ENCODE measurements at places on chromosomes 11 and 22.

DNA sequence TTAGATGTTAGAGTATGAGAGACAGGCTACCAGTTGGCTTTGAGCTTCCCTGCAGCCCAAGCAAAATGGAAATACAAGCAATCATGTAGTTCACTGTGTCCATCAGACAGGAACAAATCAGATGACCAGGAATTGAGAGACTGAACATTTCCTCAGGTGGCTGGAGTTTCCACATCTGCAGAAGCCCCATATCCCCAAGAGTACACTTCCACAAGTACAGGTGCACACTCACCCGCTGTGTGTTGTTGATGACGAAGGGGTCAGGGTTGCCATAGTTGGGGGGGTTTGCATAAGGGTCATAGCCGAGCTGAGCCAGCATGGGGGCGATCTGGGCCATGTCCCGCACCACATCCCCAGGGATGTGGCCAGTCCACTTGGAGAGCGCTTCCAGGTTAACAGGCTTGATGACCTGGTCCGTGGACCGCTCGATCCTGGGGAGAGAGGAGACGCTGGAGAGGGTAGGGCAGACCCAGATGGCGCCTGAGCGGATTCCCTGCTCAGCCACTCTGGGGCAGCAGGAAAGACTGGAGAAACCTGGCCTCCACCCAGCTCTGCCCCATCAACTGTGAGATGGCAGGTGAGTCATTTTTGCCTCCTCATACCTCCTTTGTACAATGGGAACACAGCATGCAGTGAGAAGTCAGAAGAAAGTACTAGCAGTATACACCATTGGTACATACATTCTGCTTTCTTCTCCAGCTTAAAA lies 23.9 kb upstream of the TFIP11 start:
- ATAC-seq: no peak

DNA sequence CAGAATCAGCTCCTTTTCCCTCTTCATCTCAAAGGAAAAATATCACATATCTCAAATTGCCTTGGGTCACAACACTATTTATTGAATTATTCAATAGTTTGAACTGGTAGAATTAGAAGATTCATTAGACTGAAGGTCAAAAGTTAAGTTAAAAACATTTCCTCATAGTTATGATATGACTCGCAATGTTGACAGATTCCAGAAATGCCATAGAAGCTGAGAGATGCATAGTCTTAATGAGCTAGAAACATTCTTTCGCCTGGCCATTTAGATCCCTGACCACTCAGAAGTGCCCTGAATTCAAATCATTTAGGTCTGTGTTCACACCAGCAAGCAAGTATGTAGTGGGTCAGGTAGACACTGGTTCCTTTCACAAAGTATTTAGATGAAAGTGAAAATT lies 44.4 kb downstream of the FAT3 start:
- ATAC-seq: peak; percentile 80

- no peak for ATAC-seq
Measured at GRCh38 chr11:92657226-92657625, 312.2 kb upstream of the MTNR1B start.

DNA sequence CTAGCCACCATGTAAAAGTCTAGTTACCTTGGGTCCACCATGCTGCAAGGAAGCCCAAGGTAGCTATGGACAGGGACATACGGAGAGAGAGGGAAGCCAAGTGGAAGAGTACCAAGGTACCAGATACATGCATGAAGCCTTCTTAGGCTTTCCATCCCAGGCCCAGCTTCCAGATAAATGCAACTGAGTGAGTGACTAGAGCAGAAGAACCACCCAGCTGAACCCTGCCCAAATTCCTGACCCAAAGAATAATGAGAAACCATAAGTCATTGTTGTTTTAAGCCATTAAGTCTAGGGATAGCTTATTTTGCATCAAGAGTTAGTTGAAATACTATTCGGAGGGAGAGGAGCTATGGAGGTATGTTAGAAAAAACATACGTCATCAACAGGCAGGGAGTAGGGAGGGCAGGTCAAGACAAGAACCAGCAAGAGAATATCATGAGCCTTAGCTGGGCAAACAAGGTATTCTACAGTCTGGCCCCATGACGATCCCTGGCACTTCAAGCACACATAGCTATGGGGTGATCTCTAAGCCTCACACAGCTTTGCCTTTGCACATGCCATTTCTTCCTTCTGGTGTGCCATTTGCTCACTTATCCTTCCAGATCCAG lies 36.5 kb upstream of the APLNR start:
- no peak for ATAC-seq

DNA sequence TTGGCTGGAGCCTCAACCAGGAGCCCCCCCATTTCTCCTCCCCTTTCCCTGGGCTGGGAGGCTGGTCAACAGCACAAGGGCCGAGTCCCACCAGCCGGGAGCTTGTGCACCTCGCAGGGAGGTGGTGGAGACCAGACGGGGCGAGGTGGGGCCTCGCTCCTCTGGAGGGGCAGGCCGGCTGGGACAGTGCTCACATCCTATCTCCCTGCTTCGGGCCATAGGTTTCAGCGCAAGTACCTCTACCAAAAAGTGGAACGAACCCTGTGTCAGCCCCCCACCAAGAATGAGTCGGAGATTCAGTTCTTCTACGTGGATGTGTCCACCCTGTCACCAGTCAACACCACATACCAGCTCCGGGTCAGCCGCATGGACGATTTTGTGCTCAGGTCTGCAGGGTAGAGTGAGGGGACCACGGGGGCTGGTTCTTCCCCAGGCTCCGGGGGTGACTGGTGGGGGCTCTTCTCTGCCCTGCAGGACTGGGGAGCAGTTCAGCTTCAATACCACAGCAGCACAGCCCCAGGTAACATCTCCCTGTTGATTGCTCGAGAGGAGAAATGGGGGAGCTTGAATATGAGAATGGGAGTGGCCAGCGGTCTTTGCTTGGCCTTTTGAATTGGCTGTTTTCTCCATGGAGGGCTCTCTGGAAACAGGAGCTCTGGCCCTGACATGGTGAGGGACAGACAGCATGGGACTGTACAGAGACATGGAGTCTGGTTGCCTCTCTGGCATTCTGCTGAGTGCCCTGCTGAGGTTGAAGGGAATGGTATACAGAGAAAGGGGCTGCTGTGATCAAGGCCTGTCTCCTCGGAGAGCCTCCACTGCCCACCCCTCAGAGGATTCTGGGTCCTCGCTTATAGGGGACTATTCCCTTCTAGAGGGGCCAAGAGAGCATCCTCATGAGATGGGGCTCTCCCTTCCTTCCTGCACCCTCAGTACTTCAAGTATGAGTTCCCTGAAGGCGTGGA lies 3.3 kb downstream of the SIDT2 start:
- ATAC-seq: no peak

DNA sequence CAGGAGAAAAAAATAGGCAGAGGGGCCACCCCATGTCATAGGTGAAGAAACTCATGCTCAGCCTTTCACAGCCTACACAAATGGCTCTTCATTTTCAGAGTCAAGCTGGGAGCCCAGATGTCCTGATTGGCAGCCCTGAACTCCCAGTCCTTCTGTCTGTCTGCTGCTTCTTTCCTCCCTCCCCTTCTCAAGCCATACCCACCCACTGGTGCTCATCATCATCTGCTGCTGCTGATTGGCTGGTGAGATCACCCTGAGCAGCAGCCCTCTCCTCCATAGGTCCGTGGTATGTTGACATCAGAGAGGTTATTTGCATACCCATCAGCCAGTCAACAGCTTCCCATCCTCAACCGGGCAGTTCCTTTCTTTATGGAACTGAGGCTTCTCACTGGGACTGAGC lies 46.1 kb upstream of the PRDM11 start:
- no peak for ATAC-seq

DNA sequence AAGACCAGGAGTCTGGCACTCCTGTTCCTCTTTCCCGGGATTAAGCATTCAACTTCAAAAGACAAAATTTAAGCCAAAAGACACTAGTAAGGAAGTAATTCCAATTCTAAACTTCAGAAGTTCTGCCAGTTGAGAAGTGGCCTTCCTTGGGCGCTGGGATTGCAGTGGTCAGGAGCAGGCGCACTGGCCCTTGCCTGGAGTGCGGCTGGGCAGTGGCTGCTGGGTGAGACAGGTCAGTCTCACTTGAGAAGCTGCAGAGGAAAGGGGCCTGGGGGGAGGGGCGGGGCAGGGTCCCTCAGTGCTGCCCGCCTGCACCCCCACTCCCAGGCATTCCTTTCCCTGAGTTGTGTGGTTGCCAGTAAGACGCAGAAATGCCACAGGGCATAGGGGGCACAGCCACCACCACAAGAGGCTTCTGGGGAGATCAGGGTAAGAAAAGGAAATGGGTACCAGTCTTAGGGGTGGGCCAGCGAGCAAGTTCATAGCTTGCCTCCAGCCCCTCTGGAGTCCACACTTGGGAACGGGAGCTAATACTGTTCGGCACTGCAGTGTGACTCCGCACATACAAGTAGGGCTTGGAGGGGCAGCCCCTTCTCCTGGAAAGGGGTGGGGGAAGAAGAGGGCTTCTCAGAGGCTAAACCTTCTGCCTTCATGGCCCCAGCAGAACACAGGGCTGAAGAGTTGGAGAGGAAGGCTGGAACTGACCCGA lies 5.5 kb downstream of the MRPL49 start:
- peak; percentile 13 for ATAC-seq

DNA sequence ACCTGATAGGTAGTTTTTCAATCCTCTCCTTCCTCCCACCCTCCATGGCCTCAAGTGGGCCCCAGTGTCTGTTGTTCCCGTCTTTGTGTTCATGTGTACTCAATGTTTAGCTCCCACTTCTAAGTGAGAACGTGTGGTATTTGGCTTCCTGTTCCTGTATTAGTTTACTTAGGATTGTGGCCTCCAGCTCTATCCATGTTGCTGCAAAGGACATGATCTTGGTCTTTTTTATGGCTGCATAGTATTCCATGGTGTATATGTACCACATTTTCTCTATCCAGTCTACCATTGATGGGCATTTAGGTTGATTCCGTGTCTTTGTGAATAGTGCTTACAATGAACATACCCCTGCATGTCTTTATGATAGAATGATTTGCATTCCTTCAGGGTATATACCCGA lies 54.1 kb upstream of the CFAP300 start:
- no peak for ATAC-seq

DNA sequence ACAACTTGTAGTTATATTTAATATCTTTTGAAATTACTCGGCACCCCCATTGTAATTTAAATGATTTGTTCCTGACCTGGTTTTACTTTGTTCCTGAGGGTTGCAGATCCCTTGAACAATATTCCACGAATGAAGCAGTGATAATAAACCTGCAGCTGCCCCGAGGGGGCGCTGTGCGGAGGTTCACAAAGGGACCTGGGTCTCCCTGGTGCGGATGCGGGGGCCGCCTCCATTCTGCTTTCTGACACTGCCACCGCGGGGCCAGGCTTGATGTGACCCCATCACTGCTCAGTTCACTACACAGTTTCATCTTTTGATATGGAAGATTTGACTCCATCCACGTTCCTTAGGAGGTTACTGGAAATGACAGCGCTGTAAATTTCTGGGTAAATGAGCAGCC lies 62.9 kb upstream of the PRODH start:
- ATAC-seq: no peak

GRCh38 chr11:475941-476340 lies 25.9 kb downstream of the PTDSS2 start:
- peak; percentile 18 for ATAC-seq

GRCh38 chr22:44724859-44725258 lies 22.9 kb downstream of the PRR5 start:
- no peak for ATAC-seq

DNA sequence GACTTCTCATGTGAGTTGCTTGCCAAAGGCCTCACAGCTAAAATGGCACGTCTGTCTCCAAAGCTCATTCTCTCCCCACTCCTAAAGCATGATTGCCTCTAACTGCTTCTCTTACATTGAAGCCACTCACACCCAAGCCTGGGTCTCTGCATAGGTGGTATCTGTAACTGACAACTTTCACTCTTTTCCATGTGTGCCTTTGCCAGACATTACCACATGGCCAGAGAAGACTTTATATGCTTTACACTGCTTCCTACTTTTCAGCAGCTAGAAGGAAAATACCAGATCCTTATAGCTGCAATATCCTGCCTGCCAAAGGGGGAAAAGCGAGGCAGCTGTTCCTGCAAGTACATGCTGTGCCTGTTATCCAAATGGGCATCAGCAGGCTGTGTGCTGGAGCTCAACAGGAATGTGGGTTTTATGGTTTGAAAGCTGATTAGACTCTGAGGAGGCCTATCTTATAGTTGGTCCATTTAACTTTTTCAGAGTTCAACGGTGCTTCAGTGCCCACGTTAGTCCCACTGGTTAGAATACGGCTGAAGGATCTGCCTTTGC lies 547.1 kb downstream of the RAB38 start:
- no peak for ATAC-seq

- ATAC-seq: no peak
Measured at GRCh38 chr11:120173019-120173705, 35.2 kb upstream of the TRIM29 start.
